Activated T-cell treated with anti-CD3 and anti-CD28 coated beads, Interleukin-2, amount 50 U/mL, for 72 hours (primary cell): ENCODE measurements at places on chromosomes 12 and 14. TPM values are rescaled to one million over a fixed set of nuclear protein-coding genes. Genes with fewer than 3 reads are reported as not detected.

NRIP2 gene
- not detected for total RNA-seq

CPSF6 gene
- total RNA-seq: 86.1 TPM

- DNase-seq: no peak
Measured at GRCh38 chr14:76133103-76133502, 18.6 kb upstream of the GPATCH2L start.

DNA sequence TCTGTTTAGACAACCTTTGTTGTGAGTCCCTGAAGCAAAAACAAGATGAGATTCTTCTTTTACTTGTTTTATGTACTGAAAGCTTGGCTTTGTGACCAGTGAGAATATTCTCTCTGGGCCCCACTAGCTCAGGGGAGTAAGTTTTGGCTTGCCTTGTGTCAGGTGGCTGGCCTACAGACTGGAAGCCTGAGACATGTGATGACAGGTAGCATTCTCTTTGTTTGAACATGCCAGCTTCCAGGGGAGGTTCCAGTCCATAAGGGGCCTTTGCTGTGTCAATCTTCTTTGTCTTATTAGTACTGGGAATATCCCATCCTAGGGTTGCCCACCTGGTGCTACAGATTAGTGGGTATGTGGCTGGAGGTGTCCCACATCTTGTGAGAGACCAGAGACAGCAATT is 66.1 kb upstream of the FERMT2 start:
- no peak for DNase-seq

DNA sequence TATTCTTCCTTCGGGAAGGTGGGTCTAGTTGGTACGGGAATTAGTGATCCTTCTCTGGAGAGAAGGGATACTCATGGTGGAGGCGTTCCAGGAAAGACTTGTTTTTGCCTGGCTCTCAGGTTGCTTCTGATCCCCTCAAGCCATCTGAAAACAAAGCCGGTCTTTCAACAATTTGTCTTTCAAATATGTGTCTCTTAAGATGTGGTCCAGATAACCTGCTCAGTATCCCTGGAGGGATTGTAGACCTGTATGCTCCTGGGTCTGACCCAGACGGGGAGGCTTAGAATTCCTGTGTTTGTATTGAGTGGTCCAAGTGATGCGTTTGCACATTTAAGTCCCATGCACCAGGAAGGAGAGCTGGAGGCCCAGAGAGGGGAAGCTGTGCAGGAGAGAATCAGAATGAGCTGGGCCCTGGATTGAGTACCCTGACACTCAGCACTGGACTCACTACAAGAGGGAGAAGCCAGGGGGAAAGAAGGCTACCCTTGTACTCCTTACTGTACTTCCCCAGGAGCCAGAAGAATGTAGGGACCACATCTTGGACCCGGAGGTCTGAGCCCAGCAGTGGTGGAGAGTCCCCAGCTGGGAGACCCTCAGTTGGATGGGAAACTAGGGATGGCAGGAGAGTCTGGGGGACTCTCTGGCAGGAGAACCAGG is 40.4 kb downstream of the ERH start:
- DNase-seq: no peak

DNA sequence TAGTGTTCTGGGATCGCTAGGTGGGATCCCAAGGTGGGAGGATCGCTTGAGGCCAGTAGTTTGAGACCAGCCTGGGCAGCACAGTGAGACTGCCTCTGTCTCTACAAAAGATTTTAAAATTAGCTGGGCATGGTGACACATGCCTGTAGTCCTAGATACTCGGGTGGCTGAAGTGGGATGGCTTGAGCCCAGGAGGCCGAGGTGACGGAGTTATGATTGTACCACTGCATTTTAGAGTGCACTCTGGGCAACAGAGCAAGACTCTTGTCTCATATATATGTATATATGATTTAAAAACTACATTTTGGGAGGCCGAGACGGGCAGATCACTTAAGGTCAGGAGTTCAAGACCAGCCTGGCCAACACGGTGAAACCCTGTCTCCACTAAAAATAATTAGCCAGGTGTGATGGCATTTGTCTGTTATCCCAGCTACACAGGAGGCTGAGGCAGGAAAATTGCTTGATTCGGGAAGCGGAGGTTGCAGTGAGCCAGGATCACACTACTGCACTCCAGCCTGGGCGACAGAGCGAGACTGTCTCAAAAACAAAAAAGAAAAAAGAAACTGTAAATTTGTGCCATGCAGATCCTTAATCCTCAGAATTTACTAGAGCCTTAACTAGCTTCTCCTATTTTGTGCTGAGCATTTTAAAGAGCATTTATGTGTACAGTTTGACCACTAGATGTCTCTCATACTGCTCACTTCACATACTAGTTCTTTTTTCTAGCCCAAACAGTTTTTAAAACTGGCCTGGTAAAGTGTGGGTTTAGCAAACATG is 114.8 kb downstream of the MON2 start:
- DNase-seq: no peak

DNA sequence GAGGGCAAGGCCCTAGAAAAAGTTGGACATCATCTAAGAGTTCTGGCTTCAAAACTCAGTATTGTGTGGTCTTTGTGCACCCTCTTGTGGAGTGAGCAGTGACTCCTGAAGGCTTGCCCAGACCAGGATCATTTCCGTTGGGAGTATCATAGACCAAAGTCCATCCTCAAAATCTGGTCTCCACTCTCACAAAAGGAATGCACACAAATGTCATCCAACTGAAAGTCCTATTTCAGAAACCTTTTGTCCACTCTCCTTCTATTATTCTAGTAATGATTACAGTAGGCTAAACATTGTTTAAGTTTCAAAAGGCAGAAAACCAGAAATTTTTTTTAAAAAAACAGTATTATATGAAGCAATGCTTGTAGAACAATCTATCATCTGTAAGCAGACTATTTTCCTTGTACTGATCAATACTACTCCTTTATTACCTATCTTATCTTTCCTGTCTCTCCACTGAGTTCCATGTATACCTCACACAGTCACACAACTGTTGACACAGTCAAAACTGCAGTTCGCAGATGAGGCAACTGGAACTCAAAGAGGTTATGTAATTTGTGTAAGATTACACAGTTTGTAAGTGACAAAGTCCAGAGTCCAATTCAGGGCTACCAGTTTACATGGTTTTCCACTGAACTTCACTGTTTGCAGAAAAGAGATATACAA is 41.4 kb downstream of the COX16 start:
- peak; percentile 13 for DNase-seq

DNA sequence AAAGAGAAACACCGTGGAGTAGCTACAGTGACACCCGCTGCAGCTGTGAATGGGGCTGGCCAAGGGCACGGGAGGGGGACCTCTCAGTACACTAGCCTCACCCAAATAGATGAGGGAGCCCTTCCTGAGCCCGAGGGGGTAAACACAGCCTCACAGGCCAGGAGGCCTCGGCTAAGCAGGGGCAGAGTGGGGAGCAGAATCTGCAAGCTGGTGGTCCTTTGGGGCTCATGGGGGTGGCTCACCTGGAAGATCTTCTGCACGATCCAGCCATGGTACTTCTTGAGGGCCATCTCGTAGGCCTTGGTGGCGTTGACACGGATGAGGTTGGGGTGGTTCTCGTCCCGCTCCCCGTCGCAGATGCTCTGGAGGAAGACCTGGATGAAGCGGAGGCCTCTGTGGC is 22.2 kb upstream of the TRPV4 start:
- no peak for DNase-seq

DNA sequence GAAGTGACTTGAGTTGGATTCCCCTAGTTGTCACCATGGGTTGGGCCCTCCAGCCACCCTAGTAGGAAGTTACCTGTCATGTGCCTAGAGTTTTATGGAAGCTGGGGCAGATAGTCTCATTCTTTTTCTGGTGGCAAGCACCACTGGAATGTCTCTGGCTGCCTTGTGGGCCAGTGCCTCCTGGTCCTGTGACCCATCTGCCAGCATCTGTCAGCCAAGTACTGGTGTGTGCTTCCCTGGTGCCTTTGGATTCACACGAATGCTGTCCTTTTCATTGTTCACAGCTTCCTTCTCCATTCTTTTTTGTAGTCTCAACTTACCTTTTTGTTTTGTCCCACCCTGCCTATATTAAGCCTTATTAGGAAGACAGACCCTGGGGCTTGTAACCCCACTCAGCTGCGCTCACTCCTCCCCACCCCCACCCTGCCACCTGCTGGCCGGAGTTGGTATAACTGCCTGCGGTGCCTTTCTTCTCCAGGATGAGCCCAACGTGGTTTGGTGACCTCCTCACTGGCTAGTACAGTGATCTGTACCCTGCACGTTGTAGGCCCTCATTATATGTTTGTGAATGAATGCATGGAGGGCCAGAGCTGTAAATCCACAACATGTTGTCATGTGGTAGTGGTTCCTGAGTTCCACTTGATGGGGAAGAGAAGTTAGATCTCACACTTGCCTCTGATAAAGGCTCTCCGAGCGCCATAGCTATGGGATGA is 125.7 kb downstream of the TSPAN9 start:
- peak; percentile 72 for DNase-seq

DNA sequence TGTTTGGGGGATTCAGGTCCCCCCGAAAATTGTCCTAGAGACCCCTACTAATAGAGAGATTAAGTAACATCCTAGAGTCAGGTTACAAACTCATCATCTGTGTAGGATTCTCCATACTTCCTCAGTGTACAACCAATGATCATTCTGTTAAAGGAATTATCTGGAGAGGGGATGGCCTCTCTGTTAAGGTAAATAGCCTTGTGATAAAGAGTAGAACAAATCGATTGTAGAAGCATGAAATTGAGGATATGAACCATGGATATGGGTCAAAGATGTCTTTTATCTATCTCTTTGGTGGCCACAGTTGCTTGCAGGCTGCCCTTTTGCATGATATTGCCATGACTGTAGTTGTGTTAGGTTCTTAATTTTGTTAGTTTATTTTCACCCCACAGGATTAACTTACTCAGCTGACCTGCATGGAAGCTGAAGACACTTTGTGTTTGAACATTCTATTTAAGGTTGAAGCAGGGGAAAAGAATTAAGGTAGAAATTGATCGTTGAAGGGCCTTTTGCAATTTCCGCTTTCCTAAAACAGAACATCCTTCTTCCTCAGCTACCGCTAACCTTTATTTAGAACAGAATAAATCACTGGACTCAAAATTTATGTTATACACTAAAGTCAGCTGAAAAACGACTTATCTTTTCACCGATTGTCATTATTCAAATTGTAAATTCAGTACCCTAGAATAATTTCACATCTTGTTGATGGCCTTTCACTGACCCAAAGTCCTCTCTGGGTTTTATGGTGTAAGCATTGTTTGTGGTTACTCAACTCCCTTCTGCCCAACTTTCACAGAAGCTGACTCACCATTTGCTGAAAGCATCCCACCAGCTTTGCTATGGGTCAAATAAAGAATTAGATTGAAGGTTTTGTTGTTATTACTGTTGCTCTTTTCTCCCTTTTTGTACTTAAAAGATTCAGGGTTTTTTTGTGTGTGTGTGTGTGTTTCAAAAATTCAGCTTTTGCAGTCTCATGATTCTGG is 52.3 kb downstream of the IRAK3 start:
- DNase-seq: no peak

GRCh38 chr14:99971087-99971940 is 93.9 kb upstream of the EVL start:
- DNase-seq: peak; percentile 85

DNA sequence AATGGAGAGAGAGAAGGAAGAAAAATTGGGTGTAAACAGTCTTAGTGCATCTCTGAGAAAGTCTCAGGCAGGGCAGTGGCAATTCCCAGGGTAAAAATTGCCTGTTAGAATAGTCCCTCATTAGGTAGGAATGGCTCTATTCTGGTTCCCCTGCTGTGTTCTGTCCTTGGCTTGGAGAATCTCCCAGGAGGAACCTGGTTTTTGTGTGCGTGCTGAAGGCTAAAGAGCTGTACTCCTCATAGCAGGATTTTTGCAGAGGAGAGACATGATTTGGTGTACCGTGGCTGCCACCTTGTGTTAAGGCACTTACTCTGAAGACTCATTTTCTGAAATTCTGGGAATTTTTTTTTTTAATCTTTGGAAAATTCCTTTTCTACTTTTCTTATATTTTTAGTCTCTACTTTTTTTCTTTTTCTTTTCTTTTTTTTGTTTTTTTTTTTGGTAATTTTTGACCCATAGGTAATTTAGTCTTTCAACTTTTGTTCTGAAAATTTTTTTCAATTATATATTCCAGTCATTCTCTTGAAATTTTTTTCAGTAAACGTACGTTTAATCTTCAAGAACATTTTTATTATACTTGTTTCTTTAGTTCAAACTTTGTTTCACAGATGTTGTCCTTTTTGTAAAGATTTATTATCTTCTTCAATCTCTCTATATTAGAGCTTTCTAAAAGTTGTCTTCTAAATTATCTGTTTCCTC is 63.8 kb downstream of the FBXO33 start:
- peak; percentile 14 for DNase-seq

GRCh38 chr14:92021523-92021922 is 18.3 kb downstream of the TRIP11 start:
- no peak for DNase-seq

- no peak for DNase-seq
Measured at GRCh38 chr14:90774316-90774715, 41.9 kb downstream of the TTC7B start.

SERPINA9 gene
- total RNA-seq: not detected

- no peak for DNase-seq
Measured at GRCh38 chr12:53077030-53077429, 2.2 kb downstream of the SPRYD3 start.

DNA sequence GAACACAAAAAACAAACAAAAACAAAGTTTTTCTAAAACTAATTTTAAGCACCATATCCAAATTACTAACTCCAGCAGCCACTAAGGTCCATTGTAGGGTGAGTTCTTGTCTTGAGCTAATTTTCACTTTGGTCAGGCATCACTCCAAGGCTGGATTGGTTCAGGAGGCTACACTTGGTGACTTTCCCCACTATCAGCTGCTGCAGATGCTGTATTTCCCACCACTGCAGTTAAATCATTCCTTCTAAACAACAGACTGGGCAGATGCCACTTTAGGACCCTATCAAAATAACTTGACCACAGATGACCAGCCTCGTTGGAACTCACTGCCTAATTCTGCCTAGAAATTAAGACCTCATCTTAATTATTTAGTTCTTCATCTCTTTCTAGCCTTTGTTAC is 140.5 kb downstream of the SLC16A7 start:
- no peak for DNase-seq

GRCh38 chr12:45674181-45674977 is 55.1 kb upstream of the ARID2 start:
- no peak for DNase-seq

HOXC11 gene
- not detected for total RNA-seq

DNA sequence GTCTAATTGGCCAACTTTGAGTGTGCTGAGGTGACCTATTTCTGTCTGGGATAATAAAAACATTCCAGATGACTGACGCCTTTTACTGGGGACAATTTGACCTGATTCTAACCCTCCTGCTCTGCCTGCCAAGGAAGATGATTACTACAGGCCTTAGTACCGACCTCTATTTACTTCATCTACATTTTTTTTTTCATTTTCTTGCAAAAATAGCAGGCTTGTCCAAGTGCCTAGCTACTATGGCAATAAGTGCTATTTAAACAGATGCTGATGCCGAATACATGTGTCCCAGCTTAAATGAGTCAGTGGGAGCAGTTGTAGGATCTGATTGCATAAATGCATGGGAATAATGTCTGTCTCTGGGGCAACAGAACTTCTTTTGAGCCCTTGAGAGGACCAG is 254.3 kb downstream of the RGS6 start:
- no peak for DNase-seq
